ENCODE measurements at places on chromosomes 12 and 14.
A peak's percentile ranks its signal among the peaks of the same experiment; 100 is the strongest.

DNA sequence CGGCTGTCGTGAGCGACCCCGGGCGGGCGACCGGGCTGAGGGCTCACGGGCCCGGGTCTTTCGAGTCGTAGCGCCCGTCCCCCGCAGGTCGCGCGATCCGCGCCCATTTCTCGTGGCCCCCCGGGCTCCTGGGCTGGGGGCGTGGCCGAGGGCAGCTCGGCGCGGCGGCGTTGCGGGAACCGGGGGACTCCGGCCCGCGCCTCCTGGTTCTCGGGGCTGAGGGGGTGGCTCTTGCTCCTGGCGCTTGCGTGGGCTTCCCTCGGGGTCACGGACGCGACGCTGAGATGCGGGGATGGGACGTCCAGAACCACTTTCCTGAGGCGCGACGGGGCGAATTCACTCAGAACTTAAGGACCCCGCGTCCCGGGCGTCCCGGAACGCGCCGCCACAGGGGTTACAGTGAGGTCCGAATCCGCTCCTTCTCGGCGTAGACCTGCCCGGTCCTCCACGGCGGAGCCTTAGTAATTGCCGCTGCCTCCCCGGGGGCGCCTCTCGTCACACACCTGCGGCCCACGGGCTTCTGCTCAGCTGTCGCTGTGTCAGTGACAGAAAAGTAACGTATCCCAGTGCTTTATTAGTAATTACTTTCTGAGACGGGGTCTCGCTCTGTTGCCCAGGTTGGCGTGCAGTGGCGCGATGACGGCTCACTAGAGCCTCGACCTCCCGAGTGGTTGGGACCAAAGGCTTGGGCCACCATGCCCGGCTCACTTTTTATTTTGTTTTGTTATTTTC lies 606 bp downstream of the EP400 start:
- DNase-seq: peak; percentile 20

- no peak for DNase-seq
These were observed 11.3 kb downstream of the CACNA1C start for GRCh38 chr12:2064071-2064507.

GRCh38 chr14:104644656-104645378 lies 40.2 kb upstream of the TMEM179 start:
- DNase-seq: no peak

- DNase-seq: peak; percentile 15
These were observed 45.5 kb downstream of the DERA start for GRCh38 chr12:15956413-15957185.

DNA sequence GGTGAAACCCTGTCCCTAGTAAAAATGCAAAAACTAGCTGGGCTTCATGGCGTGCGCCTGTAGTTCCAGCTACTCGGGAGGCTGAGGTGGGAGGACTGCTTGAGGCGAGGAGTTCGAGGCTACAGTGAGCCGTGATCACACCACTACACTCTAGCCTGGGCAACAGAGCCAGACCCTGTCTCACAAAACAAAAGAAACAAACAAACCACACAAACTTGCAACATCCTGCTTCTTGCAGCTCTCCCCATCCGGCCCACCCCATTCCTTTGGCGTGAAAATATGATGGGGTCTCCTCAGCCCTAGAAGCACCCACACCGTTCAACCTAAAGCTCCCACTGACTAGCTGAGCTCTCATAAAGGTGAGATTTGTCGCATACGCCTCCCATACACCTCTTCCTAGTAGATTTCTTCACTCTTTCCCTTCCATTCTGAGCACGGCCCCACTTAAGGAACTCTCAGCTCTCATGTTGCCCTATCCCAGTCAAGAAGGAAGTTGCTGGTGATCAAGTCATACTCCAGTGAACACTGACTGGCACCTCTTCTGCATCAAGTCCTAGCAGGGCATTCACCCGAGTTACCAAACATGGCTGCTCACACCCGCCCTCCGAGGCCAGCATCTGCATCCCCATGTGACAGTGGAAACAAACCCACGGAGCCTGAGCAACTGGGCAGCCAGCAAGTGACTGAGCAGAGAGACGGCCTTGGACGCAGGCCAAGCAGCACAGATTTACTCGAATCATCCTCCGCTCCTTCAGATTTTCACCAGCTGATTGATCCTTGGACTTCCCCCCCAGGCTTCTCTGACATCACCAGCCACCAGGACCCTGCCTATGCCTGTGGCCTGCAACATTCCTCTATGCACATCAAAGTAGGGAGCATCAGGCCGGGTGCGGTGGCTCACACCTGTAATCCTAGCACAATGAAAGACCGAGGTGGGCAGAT lies 18.9 kb upstream of the CD27 start:
- no peak for DNase-seq

DNA sequence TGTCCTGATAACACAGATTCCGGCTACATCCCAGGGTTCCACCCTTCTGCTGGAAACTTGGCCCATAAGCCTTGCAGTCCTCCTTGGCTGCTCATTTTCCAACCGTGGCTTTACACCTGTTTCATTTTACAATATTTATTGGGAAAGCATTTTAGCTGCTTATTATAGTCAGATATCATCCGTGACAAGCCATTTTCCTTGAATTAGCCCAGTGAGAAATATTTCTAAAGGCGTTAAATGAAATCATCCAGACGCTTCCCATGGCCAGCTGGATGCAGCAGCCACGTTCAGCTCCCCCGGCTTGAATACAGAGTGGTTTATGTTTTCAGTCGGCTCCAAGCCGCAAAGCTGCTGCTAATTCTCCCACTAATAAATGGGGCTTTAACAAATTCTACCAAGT lies 245.0 kb upstream of the PELI2 start:
- DNase-seq: no peak

- no peak for DNase-seq
These were observed 278.1 kb upstream of the SEL1L start for GRCh38 chr14:81811705-81812269.

GRCh38 chr12:52226446-52226845 lies 6.6 kb upstream of the KRT7 start:
- no peak for DNase-seq

DNA sequence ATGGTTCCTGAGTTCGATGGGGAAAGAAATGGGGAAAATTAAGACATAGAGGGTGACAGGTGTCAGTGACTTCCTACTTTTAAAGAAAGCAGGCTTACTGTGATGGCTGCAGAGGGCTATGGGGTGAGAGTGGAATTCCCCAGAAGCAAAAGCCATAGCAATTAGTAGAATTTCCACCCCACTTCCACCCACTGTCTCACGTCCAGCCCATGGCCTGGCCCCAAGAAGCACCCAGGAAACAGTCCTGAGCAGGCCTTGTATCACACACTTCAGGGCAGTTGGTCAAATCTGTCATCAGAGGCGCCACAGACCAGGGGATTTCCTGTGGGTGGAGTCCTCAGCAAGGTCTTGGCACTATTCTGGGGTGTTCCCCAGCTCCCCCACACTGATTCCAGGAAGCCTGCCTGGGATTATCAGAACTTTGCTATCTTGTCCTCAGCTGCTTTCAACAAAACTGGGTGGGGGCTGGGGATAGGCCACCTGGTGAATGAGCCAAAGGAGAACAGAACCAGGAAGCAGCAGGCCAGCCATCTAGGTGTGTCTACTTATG lies 120.1 kb upstream of the CCND2 start:
- DNase-seq: no peak

GRCh38 chr12:24206621-24207020 lies 257.2 kb upstream of the SOX5 start:
- DNase-seq: no peak

- no peak for DNase-seq
These were observed 133.8 kb upstream of the FOXN3 start for GRCh38 chr14:89550821-89551220.

DNA sequence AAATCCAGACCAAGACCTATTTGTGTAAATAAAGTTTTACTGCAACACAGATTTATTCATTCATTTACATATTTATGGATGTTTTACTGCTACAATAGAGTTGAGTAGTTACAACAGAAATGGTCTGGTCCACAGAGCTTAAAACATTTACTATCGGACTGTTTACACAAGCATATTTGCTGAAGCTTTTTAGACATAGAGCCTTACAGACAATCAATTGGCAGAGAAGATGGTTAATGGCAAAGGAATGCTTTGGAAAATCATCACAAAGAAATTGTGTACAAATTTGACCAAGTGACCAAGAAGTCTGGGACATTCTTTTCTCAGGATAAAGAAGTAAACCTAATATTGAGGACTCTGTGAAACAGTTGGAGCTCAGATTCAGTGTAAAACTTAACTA lies 504.3 kb downstream of the SLC16A7 start:
- no peak for DNase-seq

DNA sequence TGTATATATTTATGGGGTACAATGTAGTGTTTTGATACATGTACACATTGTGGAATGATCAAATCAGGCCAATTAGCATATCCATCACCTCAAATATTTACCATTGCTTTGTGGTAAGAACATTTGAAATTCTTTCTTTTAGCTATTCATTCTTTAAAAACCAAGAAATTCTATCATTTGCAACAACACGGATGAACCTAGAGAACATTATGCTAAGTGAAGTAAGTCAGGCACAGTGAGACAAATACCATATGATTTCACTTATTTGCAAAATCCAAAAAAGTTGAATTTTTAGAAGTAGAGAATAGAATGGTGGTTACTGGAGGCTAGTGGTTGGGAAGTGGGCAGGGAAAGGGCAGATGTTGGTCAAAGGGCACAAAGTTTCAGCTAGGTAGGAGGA lies 129.3 kb upstream of the PTPRQ start:
- no peak for DNase-seq

GRCh38 chr12:16121953-16122352 lies 155.5 kb downstream of the SLC15A5 start:
- no peak for DNase-seq

GRCh38 chr14:50594577-50595316 lies 34.8 kb downstream of the ATL1 start:
- no peak for DNase-seq

DNA sequence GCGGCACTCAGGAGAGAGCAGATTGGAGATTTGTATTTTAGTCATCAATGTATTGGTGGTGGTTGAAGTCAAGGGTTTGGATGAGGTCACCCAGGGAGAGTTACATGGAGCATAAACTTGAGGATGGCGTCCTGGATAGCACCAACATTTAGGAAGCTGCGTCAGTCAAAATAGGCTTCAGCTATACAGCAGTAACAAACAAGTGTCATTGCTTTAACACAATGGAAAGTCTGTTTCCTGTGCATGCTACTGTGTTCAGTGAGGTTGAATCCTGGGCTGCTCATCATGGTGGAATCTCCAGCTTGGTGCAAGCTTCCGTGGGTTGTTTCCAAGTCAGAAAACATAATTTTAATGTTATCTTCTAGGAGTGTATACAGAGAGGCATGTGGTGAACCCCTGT lies 180.4 kb downstream of the CFAP54 start:
- DNase-seq: no peak

GRCh38 chr12:124551268-124552144 lies 15.9 kb downstream of the NCOR2 start:
- DNase-seq: peak; percentile 73

GRCh38 chr12:110826592-110827200 lies 20.1 kb upstream of the CCDC63 start:
- DNase-seq: peak; percentile 85

- DNase-seq: no peak
These were observed 17.4 kb downstream of the ISCA2 start for GRCh38 chr14:74510959-74511409.

DNA sequence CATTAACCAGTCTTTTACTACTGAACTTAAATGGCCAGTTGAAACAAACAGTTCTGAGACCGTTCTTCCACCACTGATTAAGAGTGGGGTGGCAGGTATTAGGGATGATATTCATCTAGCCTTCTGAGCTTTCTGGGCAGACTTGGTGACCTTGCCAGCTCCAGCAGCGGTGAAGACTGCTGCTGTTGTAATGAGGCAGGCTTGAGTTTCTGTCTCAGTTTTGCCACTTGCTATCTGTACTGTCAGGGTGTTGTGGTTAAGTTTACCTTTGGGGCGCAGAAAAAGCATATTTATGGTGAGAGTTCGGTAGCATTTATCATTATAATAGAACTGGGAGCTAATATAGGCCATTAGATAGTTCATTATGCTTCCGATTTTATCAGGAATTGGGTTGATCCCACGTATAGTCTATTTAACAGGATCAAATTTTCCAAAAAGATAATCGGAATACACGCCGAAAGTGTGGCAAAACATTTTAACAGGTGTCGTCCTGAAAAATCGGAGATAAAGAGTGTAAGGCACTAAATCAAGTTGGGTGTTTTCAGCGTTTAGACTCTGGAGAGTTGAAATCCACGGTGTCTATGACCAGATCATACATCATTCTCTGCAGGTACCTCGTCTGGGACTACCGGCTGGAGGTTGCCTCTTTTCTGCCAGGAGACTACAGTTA lies 688 bp upstream of the NECAP1 start:
- peak; percentile 10 for DNase-seq

DNA sequence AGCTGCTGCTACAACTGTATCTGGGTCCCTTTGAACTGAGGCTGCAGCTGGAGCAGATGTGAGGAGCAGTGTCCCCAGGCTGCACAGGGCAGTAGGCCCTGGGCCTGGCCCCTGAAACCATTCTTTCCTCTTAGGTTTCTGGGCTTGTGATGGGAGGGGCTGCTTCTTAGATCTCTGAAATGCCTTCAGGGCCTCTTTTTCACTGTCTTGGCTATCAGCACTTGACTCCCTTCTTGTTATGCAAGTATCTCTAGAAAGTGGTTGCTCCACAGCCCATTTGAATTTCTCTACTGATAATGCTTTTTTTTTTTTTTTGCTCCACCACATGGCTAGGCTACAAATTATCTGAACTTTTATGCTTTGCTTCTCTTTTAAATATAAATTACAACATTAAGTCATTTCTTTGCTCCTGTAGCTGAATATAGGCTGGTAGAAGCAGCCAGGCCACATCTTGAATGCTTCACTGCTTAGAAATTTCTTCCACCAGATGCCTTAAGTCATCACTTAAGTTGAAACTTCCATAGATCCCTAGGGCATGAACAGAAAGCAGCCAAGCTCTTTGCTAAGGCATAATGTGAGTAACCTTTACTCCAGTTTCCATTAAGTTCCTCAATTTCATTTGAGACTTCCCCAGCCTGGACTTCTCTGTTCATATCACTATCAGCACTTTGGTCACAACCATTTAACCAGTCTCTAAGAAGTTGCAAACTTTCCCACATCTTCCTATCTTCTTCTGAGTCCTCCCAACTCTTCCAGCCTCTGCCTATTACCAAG lies 41.1 kb downstream of the ACSM4 start:
- no peak for DNase-seq

GRCh38 chr12:6451348-6452244 lies at the start of gene TAPBPL:
Gene TAPBPL, plus strand, starts transcription at chr12:6452042. Its CDS starts 207 bp downstream, at chr12:6452249.
- peak; percentile 89 for DNase-seq

DNA sequence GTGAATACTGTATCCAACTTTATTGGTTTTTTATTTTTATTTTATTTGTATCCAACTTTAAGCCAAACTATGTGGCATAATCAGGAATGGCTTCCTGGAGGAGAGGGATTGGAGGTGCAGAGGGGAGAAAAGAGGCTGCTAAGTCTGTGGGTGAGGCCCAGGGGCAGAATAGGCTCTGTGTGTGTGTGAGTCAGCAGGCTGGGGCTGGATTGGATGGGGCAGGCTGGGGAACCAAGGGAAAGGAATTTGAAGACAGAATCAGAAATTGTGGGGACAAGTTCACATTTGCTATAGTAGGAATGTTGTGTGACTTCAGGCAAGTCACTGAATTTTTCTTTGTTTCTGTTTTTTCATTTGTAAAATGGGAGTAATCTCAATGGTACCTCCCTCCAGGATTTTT lies 12.8 kb upstream of the RILPL1 start:
- no peak for DNase-seq

All from NCI-H510A treated with DMSO at 0.1 percent for 48 hours (cell line).